ENCODE measurements at places on chromosomes 7 and 10.

DNA sequence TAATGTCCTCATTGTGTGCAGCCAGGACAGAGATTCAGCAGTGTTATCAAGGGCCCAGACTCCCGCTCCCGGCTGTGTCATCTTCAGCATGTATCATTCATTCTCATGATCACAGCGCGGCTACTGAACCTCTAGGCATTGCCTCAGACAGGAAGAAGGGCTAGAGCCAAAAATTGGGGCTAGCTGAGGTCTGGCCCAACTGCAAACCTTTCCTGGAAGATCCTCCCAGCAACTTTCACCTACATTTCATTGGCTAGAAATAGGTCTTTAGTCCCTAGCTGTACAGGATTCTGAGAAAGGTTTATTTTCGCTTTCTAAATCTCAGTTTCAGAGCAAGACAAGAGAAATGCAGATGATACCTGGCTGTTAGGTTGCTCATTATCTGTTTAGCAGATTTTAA, 81.9 kb downstream of the CREM start:
- no peak for DNase-seq

- DNase-seq: no peak
These were observed 382.7 kb upstream of the FOXK1 start for GRCh38 chr7:4299431-4299830.

DNA sequence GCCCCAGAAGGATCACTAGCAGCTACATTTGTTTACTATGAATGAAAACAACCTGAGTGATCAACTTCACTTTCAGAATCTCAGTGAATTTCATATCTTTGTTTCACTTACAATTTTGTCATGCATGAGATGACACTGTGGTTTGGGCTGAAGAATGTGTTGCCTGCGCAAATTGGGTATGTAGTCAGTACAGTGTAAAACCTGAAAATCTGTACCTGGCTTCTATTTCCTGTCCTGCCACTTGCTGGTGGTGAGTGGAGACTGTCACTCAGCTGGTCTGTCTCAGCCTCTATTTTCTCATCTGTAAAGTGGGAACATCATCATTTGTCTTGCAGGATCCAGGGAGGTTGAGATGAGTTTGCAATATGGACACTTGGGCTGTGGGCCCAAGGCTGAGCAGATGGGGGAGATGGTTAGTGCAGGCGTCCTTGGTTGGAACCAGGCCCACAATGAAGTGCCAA, 118.0 kb downstream of the WDFY4 start:
- no peak for DNase-seq

DNA sequence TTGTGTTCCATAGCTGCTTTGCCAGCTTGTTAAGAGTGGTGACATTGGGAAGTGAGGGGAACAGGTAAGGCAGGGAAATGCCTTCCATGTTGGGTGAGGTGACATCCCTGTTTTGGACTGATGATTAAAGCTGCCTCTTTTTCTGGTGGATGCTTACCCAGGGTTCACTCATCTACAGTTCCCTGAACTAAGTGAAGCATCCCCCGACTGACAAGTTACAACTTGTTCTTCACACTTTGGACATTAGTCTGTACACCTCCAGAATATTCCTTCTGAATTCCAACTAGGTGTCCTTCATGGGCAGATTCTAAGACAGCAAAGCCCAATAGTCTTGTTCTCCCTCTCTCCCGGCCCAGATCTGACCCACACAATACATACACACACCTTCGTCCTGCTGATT, 63.4 kb downstream of the HDAC9 start:
- DNase-seq: no peak

GRCh38 chr10:98382691-98383101, 32.3 kb downstream of the PYROXD2 start:
- DNase-seq: peak; percentile 30

GRCh38 chr7:68936471-68937035, 661.7 kb upstream of the AUTS2 start:
- DNase-seq: no peak

All from iris pigment epithelial cell (primary cell).